Right lung (tissue), 10 donors: ENCODE measurements at places on chromosomes 16 and 17.

GRCh38 chr17:30095507-30096244 lies 20.9 kb upstream of the NSRP1 start:
- no peak for DNase-seq

- no peak for DNase-seq
Observed at GRCh38 chr16:8849411-8850011, 19.3 kb downstream of the CARHSP1 start.

GRCh38 chr17:40437095-40437732 lies 6.0 kb upstream of the IGFBP4 start:
- DNase-seq, result no peak

GRCh38 chr16:28162326-28162877 lies 49.4 kb downstream of the XPO6 start:
- DNase-seq, result no peak

- no peak for DNase-seq
Observed at GRCh38 chr17:26809033-26809432, 484.9 kb upstream of the WSB1 start.

GRCh38 chr17:29726715-29727252 lies 104.1 kb upstream of the CORO6 start:
- DNase-seq, result peak; percentile 37

- no peak for DNase-seq
Observed at GRCh38 chr16:13435873-13436474, 484.0 kb upstream of the ERCC4 start.

GRCh38 chr17:82375359-82376041 lies 3.9 kb downstream of the UTS2R start:
- no peak for DNase-seq

- DNase-seq, result no peak
Observed at GRCh38 chr16:2084895-2085625, 37.3 kb downstream of the TSC2 start.

DNA sequence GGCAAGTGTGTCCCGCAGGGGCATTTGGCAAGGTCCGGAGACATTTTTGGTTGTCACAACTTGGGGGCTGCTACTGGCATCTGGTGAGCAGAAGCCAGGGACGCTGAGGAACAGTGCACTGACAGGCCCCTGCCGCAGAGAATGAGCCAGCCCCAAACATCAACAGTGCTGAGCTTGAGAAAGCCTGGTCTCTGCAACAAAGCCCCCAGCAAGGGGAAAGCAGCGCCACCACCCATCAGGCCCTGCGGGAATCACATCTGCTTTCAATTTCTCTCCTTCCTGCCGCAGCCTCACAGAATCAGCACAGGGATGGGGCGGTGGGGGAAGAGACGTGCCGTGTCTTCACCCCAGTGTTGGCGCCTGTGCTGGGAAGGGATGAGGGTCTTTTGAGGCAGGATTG lies 14.8 kb upstream of the PRPSAP1 start:
- no peak for DNase-seq

GRCh38 chr16:8243981-8244380 lies 346.3 kb downstream of the TMEM114 start:
- DNase-seq, result no peak

DNA sequence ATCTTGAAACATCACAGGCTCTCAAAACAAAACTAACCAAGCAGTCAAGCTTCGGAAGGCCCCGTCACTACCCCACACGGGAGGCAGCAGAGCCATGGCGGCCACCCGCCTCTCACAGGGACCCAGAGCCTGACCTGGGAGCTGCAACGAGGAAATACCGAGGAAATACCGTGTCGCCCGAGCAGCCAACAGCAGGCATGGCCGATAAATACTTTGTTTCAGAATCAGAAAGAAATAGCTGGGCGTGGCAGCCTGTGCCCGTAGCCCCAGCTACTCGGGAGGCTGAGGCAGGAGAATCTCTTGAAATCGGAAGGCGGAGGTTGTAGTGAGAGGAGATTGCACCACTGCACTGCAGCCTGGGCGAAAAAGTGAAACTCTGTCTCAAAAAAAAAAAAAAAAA lies 6.9 kb downstream of the LMF1 start:
- no peak for DNase-seq

- DNase-seq, result no peak
Observed at GRCh38 chr17:11244776-11245175, 3.8 kb downstream of the SHISA6 start.

GRCh38 chr16:52123061-52123839 lies 423.7 kb downstream of the TOX3 start:
- DNase-seq, result no peak

DNA sequence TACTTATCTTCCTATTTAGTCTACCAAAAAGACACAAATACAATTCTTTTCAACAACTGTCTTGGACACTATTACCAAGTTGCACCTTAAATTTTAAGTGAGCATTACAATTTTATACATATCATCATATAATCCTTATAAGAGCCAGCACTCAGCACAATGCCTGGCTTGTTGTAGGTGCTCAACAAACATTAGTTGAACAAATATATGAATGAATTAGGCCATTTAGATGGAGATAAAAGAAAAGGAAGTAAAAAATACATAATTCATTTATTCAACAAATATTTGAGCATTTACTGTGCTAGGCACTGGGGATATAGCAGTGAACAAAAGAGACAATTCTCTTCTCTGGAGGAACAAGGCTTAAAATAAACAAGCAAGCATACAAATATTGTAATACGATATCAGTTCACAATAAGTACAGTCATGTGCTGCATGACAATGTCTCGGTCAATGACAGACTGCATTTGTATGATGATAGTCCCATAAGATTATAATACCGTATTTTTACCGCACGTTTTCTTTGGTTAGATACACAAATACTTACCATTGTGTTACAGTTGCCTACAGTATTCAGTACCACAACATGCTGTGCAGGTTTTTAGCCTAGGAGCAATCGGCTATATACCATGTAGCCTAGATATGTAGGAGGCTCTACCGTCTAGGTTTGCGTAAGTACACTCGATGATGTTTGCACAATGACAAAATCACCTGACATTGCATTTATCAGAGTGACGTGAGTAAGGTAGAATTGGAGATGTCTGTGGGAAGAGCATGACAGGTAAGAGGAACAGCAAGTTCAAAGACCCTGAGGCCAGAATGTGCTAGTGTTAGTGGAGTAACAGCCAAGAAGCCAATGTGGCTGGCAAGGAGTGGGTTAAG lies 86.4 kb upstream of the HS3ST2 start:
- no peak for DNase-seq

DNA sequence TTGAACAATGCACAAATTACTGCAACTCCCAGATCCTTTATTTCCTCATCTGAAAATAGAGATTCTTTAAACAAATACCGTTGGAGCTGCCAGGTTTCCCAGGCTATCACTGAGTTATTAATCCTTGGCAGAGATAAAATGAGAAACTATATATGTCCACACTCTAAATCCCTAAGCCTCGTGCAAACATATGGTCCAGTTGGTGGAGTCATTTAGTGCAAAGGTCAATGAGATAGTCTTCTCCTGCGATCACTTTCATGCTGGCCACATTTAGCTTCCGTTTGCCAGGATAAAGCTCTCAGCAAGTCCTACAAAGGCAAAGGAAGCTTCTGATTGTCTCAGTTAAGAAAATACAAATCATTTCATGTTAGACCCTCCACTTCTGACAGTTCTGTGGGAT lies 11.0 kb downstream of the GRIN2A start:
- no peak for DNase-seq

- DNase-seq, result no peak
Observed at GRCh38 chr17:81532490-81533287, 4.5 kb downstream of the FSCN2 start.

DNA sequence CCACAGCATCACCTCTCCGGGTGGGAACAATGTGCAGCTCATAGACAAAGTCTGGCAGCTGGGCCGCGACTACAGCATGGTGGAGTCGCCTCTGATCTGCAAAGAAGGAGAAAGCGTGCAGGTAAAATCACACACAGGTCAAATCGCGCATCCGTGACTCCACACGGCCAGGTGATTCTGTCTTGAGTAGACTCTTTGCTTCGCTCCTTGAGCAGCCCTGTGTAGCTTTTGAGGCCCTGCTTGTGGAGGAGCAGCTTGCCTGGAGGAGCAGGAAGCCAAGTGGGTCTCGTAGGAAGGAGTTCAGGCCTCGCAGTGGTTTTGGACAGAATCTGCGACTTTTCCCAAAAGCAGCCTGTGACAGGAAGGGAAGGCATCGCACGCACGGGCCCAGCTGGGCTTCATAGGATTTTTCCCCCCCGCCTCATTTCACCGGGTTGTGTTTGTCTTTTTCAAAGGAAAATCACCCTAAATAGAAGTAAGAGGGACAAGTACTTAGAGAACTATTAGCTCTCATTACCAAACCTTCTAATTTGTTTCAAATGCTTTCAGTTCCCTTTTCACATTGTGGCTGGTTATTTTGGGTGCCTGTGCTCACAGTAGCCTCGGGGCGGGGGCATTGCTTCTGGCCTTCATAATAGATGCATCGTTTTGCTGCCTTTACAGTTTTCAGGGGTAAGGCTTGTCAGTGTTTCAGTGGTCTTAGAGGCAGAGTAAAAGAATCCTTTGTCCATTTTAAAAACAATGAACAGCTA lies 71.5 kb downstream of the SEC14L1 start:
- no peak for DNase-seq

- DNase-seq, result no peak
Observed at GRCh38 chr17:47709594-47709993, 15.6 kb downstream of the TBKBP1 start.

- no peak for DNase-seq
Observed at GRCh38 chr17:56125830-56126819, 27.1 kb upstream of the ANKFN1 start.

DNA sequence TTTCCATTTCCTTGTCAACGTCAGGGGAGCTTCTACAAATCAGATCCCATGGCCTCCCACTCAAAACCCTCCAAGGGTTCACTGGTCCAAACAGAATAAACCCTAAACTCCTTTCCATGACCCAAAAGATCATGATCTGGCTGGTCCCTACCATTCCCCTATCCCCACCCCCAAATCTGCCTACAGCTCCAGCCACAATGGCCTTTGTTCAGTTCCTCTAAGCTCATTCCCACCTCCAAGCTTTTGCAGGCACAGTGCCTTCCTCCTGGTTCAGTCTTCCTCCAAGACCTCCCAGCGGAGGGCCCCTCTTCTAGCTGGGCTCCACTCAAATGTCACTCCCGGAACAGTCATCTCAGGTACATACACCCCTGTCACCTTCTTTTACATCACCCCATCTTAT lies 2.0 kb downstream of the GPRC5B start:
- no peak for DNase-seq

- no peak for DNase-seq
Observed at GRCh38 chr17:67245694-67246402, 852 bp upstream of the HELZ start.

GRCh38 chr16:89354325-89354724 lies 136.0 kb downstream of the ANKRD11 start:
- DNase-seq, result no peak

- DNase-seq, result no peak
Observed at GRCh38 chr16:9123871-9124270, 32.4 kb downstream of the HAPSTR1 start.

- no peak for DNase-seq
Observed at GRCh38 chr16:27381974-27382855, 19.8 kb upstream of the IL21R start.

- DNase-seq, result no peak
Observed at GRCh38 chr17:80096561-80097021, 4.8 kb upstream of the GAA start.

DNA sequence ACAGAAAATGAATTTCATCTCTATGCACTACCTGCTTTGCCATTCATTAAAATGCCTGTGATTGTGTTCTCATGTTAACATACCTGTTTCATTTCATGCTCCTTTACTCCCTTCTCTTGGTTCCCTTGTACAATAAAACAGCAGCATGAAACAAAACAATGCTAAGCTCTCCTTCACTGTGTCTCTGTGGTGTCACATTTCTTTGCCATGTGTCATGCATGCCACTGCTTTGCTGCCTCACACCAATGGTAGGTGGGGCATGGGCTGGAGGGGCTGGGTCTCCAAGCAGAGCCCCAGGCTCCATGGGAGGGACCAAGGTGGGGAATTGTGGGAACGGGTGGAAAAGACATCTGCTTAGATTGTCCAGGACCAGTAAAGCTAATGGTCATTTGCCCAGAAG lies 83.6 kb downstream of the RGS9 start:
- DNase-seq, result no peak

DNA sequence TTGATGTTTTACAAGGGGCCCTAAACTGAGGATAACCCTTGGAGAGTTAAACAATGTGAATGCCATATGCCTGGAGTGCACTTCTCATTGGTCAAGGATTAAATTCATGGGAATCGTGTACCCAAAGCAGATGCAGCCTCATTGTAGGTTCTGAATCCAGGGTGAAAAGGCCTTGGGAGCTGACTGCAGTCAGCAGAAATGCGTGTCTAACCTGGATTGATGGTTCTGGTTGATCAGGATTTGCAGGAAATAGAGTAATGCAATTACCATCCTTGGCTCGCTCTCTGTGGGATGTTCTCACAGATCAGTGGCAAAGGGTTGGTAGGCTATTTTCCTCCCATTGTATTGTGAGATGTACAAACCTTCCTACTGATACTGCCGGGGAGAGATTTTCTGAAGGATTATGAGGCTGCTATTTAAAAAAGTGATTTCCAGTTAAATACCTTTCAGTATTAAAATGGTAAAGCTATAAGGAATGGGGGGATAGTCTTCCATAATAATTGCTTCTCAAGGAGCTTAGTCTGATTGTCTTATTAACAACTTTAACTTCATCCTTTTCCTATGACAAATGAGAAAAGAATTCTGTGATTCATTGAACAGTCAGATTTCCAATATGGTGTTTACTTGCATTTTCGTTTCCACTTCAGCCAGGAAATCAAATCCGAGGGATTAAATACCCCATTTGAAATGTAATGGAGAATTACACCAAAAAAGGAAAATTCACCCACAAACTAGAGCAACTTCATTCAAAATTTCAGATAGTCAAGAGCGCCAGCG lies 1028.1 kb upstream of the EEF2KMT start:
- no peak for DNase-seq

DNA sequence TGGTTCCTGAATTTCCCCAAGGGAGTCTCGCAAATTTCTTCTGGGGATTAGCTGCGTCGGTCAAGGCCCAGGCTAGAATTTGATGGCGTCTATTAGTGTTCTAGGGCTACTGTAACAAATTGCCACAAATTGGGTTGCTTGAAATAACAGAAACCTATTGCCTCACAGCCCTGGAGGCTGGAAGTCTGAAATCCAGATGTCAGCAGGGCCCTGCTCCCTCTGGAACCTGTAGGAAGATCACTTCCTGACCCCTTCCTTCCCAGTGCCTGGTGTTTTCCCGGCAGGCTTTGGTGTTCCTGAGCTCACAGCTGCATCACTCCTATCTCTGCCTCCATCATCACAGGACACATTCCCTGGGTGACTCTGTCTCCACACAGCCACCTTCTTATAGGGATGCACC lies 24.4 kb downstream of the DHRS7C start:
- DNase-seq, result no peak

DNA sequence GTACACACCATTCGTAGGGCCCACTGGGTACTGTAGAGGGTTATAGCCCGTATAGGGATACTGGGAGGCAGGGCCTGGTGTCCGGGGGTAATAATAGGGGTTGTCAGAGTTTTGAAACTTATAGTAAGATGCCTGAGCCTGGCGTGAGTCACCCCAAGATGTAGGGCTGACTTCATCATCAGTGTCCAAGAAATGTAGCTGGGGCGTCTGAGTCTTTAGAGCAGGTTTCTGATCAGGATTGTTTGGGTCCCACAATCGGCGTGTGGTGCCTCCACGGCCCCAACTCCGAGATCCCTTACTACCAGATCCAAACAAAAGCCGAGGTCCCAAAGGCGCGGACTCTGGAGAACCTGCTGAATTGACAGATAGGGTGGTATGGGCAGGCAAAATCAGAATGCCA lies 4.4 kb downstream of the SMG6 start:
- DNase-seq, result no peak
